IMR-90 (cell line): ENCODE measurements at places on chromosomes 16 and 17. TPM values are rescaled to one million over a fixed set of nuclear protein-coding genes. Genes with fewer than 3 reads are reported as not detected.

DNA sequence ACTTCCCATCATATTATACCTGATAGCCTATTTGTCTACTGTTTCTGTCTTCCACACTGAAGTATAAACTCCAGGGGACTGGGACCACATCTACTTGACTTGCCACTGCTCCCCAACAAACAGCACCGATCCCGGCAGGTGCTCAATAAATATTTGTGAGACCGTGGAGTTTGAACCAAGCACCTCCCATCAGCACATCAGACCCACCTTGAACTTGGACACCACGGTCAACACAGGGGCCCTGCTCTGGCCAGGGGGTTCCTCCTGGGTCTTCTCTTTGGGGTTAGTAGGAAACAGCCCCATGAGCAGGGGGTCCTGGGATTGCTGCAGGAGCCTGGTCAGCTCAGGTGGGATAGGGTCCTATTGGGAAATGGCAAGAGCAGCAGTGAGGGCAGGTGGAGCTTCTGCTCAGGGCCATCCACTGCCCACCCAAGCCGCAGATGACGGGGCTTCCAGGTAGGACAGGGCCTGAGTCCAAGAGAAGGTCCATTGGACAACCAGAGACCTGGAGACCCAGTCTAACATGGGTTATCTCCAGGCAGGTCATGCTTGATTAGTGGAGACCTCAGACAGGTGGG, 19.9 kb downstream of the ZNHIT3 start:
- DNase-seq = no peak

DNA sequence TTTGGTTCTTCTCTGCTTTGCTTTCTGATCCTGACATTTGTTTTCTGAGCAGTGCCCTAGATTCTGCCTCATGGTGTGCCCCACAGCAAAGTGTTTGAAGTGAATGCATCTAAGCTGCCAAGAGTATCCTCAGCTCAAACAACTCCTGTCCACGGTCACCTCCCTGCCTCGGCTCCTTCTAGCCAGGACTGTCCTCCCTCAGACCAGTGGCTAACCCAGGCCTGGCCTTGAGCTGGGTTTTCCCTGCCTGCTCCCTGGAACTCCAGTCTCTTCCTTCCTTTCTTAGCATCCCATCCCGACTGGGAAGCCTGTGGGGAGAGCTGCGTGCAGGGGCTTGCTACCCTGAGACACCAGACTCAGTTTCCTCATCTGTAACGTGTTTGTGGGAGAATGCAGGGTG, 256.5 kb downstream of the GSG1L start:
- DNase-seq = no peak

DNA sequence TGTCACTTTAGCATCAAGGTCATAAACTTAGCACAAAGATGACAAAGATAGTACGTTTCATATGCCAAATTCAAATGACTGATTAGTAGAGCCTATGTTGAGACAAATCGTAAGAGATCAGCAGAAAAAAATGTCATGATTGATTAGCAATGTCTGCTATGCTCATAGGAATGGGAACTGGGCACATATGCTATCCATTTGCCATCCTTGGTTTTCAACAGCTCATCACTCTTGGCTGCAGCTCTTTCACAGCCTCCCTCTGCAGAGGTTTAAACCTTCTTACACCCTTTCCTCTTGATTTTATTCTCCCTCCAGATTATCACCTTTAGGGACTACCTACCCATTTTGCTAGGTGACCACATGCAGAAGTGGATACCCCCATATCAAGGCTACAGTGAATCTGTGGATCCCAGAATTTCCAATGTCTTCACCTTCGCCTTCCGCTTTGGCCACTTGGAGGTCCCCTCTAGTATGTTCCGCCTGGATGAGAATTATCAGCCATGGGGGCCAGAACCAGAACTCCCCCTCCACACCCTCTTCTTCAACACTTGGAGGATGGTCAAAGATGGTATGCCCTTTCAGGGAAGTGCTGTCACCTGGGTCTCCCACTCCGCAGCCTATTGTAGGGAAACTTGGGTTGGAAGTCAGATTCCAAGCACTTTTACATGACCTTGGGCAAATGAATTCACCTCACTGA, 16.2 kb downstream of the MPO start:
- no peak for DNase-seq

GRCh38 chr16:52721331-52721730, 174.4 kb upstream of the TOX3 start:
- DNase-seq = no peak

- peak; percentile 32 for DNase-seq
Measured at GRCh38 chr17:48541036-48541576, 3.8 kb downstream of the HOXB2 start.

GRCh38 chr17:56866496-56866895, 32.5 kb downstream of the DGKE start:
- no peak for DNase-seq

DNA sequence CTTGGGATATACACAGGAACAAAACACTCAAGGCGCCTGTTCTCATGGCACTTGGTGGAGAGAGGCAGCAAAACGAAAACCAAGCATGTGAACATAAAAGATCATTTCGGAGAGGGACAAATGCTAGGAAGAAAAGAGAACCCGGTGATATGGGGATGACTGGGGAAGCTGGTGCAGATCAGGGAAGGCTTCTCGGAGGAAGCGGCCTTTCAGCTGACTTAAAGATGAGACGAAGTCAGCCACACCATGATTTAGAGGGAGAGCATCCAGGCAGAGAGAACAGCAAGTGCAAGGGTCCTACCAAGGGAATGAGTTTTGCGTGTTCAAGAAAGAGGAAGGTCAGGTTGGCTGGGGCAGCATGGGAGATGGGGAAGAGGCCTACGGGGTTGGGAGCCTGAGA, 250.9 kb downstream of the KATNIP start:
- no peak for DNase-seq

- no peak for DNase-seq
Measured at GRCh38 chr17:573036-573435, 141.6 kb downstream of the VPS53 start.

GRCh38 chr17:37131669-37132611, 183.2 kb downstream of the AATF start:
- no peak for DNase-seq

DNA sequence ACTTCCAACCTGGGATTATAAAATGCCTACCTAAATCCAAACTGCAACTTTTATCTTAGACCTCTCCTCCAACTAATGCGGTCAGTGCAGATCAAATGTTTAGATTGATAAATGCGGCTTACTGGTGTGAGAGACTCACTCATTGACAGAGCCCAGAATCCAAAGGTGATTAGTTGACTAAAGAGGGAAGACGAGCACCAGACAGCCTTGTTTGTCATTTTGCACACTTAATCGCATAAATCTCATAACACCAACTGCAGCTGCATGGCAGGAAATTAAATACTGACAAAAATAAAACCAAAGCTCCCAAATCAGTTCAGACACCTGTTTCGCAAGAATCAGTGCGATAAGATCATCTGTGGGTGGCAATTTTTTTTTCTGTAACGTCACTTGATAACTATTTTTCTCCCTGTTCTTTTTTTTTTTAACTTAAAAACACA, 35.9 kb downstream of the NACA2 start:
- no peak for DNase-seq

The KRT20 gene
- not detected in 2 replicates for total RNA-seq

The RAC3 gene
- total RNA-seq = 5.7 and 7.2 TPM in 2 replicates

The KCNJ18 gene
- total RNA-seq = not detected in 2 replicates

The P2RX5 gene
- total RNA-seq = 1.7 and 1.8 TPM in 2 replicates
